ENCODE measurements at places on chromosomes 7 and 10.
A peak's percentile ranks its signal among the peaks of the same experiment; 100 is the strongest.

DNA sequence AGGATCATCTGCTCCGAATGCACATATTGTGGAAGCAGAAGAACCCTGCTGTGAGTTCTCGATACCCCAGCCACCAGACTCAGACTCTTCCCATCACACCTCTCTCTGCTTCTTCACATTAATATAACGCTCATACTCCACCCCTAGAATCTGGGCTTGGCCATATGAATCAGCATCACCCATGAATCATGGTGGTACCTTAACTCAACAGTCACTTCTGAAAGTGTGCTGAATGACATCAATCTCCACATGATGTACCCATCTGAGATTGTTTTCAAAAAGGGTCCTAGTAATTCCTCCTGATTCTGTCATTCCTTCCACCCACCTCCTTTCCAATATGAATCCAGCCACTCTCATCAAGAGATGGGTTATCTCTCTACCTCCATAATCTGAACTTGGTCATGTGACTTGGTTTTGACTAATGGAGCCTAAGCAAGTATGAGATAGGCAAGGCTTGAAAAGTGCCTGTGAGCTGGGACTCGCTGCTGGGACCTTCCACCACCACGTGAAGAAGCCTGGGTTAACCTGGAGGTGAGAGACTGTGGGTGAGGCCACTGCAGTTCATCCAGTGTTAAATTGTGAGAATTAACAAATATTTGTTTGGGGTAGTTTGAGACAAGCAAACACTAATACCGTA, 15.4 kb downstream of the YWHAG start:
- DNase-seq: no peak

- no peak for DNase-seq
These were observed 202.0 kb upstream of the SEMA3C start for GRCh38 chr7:81120803-81121202.

GRCh38 chr7:7895754-7896153, 72.8 kb upstream of the GLCCI1 start:
- DNase-seq: no peak

DNA sequence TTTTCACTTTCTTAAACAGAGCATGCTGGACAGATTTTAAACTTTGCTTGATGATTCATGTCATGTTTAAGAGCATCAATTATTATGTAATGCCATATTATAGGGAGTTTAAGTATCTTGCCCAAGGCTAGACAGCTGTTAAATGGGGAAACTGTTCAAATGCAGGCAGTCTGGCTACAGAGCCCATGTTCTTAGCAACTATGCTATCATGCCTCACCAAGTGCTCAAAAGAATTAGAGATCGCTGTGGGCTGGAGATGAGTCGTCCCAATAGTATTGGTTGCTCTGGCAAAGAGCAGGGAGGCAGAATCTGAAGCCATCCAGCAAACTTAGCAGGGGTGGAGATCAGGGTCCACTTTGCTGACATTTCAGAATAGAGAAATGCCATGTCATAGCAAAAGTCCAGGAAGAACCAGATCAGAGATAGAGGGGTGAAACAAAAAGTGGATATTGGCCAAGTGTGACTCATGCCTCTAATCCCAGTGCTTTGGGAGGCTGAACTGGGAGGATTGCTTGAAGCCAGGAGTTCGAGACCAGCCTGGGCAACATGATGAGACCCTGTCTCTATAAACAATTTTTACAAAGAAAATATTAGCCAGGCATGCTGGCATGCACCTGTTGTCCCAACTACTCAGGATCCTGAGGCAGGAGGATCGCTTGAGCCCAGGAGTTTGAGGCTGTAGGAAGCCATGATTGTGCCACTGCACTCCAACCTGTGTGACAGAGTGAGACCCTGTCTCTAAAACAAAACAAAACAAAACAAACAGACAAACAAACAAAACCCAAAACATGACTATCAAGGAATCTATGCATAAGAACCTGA, 57.8 kb downstream of the BAMBI start:
- DNase-seq: no peak

DNA sequence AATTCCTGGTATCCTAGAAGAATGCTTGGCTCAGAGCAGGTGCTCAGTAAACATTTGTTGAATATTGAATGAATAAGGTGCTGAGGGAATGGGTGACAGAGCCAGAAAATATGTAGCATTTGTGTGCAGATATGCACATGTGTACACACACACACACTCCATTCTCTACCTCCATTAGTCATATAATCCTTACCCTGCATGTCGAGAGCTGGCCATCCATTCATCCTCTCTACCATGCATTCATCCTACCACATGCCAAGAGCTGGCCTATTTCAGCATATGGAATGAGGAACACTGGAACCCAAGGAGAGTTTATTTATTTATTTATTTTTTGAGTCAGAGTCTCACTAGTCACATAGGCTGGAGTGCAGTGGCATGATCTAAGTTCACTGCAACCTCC, 284.8 kb downstream of the PLXNA4 start:
- DNase-seq: no peak

GRCh38 chr7:27992097-27992496, 188.5 kb downstream of the JAZF1 start:
- no peak for DNase-seq

GRCh38 chr7:130982160-130982638, 248.2 kb upstream of the KLF14 start:
- no peak for DNase-seq

GRCh38 chr7:116999311-116999710, 46.0 kb downstream of the ST7 start:
- no peak for DNase-seq

DNA sequence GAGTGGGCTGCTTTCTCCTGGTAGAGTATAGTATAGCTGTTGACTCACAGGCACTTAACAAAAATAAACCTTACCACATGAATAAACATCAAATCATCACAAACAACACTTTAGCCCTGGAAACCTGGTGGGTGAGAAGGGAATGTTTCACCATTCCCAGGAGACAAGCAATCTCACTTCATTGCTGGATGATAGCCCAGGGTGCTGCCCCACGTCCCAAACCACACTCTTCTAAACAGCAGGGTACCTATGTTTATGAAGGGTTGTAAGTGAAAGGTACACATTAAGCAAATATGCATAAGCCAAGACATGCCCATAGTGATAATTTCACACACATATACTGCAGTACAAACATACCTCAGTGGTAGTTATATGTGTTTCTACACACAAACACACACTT, 276.2 kb downstream of the FGFR2 start:
- no peak for DNase-seq

- DNase-seq: no peak
These were observed 39.7 kb upstream of the GPR141 start for GRCh38 chr7:37643876-37644275.

DNA sequence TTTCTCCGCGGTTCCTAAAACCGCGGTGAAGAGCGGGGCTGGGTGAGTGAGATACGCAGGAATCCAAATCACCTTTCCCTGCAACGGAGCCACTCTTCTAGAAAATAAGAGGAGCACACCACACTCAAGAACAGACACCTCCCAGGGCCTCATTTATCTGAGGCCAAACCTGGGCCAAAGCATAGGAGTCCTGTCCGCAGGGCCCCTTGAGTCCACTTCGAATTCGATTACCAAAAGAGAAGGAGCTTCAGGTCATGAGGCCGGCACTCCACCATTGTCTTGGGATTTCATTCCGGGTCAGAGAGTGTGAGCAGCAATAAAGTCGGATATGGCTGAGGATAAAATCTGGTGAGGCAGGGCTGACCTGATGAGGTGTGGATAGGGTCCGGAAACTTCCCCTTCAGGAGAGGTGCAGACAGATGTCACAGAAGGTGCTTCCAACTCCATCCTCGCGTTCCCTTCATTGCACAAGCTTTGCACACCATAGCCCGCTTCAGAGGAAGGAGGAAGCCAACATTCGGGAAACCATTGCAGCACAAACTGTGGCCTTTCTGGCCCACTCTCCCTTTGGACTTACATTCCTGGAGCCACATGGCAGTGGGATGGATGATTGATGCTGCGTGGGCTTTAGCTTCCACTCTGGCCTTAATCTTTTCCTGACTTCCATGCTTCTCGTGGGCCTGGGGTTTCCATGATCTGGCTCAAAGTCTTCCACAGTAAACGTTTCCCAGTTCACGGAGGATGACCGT, 27.2 kb upstream of the ZNF273 start:
- DNase-seq: peak; percentile 2

DNA sequence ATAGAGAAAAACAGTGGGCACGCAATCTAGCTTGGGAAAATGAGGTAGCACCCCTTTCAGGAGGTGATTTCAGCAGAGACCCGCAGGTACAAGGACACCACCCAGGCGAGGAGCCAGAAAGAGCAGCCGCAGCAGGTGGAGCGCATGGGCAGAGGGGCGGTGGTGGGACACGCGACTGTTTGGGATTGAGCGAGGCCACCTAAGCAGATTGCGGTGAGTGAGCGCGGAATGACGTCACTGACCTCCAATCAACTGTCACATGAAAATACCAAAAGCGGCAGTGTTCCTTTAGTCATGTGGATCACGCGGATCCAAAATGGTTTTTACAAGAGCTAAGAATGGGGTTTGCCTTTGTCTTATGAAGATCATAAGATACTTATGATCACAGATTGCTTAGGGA, 40.2 kb upstream of the SLC26A3 start:
- no peak for DNase-seq

GRCh38 chr7:78327718-78328117, 529.1 kb downstream of the PHTF2 start:
- no peak for DNase-seq

DNA sequence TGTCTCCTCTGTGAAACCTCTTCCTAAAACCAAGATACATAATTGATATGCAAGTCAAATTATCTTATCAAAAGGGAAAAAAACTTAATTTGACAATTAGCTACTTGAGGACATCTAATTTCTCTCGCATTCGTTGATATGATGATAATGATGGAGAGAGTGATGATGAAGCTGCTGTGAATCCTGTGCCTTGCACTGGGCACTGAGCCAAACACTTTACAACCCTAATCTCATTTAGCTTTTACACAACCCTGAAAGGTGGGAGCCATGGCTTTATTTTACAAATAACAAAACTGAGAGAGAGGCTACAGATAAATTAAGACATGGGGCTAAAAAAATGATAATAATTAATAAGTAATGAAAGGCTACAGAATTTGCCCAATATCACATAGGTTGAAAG, 176.0 kb downstream of the NOC3L start:
- no peak for DNase-seq

GRCh38 chr10:110765513-110766319, 106.0 kb upstream of the PDCD4 start:
- DNase-seq: no peak

- no peak for DNase-seq
These were observed 11.7 kb upstream of the TBRG4 start for GRCh38 chr7:45122975-45123860.

GRCh38 chr10:5497948-5498730, 1.2 kb downstream of the CALML5 start:
- no peak for DNase-seq

GRCh38 chr7:130904792-130905191, 170.8 kb upstream of the KLF14 start:
- no peak for DNase-seq

- no peak for DNase-seq
These were observed 262.2 kb upstream of the TCERG1L start for GRCh38 chr10:131573707-131574106.

- DNase-seq: no peak
These were observed 48.1 kb upstream of the UBE3C start for GRCh38 chr7:157090485-157091165.

- no peak for DNase-seq
These were observed 74.1 kb downstream of the RUNDC3B start for GRCh38 chr7:87702326-87702725.

- no peak for DNase-seq
These were observed 282.2 kb downstream of the DNAJB6 start for GRCh38 chr7:157618823-157619606.

GRCh38 chr7:113144817-113145216, 26.5 kb upstream of the SMIM30 start:
- DNase-seq: no peak

DNA sequence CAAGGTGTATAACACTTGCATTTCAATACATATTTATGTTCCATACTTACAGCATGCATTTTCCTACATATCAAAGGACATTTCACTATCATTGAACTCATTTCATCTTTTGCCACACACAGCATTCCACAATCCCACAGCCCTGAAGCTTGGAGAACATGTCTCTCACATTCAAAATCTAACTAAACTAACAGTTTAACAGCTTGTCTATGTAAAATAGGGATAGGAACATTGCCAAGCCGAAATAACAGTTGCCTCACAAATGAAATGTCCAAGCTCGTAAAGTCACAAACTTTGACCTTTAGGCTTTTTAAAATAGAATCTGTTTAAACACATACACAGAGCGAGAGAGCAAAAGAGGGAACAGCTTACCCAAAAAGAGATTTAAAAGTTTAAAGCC, 65.3 kb downstream of the HGF start:
- DNase-seq: no peak

GRCh38 chr7:118104812-118105441, 79.0 kb upstream of the LSM8 start:
- no peak for DNase-seq

DNA sequence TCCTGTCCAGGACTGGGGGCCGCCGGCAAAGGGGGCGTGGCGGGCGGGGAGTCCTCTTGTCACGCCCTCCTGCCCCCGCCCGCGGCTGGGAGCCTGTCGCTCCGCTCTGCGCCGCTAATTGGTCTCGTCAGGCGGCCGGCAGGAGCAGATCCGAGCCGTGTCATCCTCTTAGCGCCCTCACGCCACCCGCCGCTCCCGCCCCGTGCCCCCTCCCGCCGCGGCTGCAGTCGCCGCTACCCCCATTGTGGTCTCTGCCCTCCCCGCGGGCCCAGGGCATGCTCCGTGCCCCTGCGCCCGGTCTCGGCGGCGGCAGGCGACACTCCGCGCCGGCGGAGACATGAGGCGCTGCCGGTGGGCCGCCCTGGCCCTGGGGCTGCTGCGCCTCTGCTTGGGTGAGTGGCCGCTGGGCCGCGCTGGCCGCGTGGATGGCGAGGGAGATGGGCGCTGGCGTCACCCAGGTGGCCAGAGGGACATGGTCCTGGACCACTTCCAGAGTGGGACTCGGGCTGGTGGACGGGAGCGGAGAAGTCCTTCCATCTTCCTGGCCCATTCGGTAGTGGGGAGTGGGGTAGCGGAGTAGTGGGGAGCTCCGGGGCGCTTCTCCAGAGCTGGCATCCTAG, at the start of gene CDHR1:
CDHR1 (plus strand) TSS at position 114 of the 620 bp plus-strand sequence; CDS start at position 338, 224 bp downstream.
- DNase-seq: peak; percentile 34

DNA sequence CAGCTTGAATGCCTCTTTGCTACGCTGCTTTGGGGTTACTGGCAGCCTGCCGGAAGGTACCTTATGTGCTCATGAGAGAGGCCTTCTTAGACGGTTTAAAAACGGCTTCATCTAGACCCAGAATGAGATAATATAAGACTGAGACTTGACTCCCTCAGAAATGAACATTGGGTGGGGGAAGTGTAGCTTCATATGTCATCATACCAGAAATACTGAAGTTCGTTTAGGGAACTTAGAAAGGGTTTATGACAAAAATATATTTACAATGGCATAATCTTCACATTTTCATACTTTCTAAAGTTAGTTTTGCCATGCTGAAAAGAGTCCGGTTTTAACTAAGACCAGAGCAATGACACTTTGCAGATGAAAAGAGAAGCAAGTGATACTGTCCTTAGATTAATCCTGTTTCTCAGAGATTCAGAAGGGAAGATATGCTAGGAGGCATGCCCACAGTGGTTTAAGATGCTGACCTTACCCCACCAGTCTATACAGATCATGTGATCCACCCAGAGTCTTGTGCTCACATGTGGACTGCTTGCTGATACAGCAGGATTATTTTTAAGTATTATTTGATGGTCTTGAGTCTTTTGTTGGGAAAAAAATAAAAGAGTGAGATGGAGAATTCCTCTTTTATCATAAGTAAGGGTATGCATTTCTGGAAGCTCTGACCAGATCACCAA, 40.8 kb upstream of the HGF start:
- DNase-seq: no peak

GRCh38 chr7:37709631-37710509, 26.3 kb downstream of the GPR141 start:
- no peak for DNase-seq
